ENCODE measurements at places on chromosomes 4 and X.

DNA sequence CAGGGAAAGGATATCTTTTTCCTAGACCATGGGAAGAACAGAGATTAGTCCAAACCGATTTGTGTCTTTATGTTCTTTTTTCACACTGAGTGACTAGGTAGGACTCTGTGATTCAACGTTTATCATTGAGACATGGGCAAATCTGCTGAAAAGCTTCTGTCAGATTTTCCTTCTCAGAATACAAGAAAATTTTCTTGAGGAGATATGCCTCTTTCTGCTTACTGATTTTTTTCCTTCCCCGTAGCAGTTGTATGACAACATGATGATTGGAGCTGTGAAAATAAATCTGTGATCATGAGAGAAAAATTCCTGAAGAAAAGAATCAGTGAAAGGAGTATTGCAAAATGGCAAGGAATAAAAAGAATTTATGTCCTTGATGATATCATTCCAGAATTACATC lies 130.6 kb upstream of the FAT4 start:
- DNase-seq = no peak

- DNase-seq = no peak
Observed at GRCh38 chr4:168279556-168279955, 39.0 kb downstream of the DDX60 start.

- DNase-seq = no peak
Observed at GRCh38 chr4:152106781-152107321, 346.0 kb upstream of the GATB start.

- DNase-seq = no peak
Observed at GRCh38 chrX:13700380-13700779, 11.5 kb downstream of the RAB9A start.

- DNase-seq = no peak
Observed at GRCh38 chrX:9467751-9468150, 2.9 kb downstream of the TBL1X start.

- no peak for DNase-seq
Observed at GRCh38 chr4:53711926-53712325, 120.6 kb upstream of the LNX1 start.

GRCh38 chrX:120021927-120022326 lies 55.6 kb downstream of the RHOXF2B start:
- DNase-seq = no peak

DNA sequence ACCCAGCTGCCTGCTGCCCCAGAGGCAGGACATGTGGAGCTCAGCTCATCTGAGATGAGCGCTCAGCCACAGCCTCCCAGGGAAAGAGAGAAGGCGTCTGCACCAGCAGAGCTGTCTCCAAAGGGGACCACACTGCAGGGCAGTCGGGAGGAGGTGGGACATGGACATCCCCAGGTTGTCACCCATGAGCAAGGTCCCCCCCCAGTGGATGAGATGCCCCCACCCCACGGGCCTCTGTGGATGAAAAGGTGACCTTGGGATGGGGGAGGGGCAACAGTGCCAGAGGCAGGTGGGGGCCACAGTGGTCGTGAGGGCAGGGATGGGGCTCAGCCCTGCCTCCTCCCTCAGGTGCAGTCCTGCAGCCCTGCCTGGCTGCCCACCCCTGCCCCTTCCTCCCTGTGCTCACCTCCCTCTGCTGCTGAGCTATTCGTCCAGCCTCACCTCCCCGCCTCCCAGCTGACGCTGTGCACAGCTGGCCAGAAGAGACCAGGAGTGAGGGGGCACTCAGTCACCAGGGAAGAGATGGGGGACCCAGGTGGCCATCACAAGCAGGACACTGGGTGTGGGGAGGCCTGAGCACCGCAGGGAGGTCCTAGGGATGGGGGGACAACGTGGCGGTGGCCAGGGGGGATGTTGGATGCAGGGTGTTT lies 9.3 kb downstream of the NKX1-1 start:
- no peak for DNase-seq

GRCh38 chr4:118790544-118790943 lies 45.4 kb downstream of the SEC24D start:
- DNase-seq = no peak

DNA sequence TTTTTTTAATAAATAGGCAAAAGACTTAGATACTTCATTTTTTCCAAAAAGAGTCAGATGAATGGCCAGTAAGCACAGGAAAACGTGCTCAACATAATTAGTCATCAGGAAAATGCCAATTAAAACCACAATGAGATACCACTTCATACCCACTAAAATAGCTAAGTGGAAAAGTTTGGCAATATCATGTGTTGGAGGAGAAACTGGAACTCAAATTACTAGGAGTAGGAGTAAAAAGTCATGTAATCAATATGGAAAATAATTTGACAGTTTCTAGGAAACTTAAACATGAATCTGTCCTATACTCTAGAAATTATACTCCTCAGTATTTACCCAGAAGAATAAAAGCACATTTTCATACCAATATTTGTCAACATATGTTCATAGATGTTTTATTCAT lies 449.8 kb downstream of the INPP4B start:
- DNase-seq = no peak

DNA sequence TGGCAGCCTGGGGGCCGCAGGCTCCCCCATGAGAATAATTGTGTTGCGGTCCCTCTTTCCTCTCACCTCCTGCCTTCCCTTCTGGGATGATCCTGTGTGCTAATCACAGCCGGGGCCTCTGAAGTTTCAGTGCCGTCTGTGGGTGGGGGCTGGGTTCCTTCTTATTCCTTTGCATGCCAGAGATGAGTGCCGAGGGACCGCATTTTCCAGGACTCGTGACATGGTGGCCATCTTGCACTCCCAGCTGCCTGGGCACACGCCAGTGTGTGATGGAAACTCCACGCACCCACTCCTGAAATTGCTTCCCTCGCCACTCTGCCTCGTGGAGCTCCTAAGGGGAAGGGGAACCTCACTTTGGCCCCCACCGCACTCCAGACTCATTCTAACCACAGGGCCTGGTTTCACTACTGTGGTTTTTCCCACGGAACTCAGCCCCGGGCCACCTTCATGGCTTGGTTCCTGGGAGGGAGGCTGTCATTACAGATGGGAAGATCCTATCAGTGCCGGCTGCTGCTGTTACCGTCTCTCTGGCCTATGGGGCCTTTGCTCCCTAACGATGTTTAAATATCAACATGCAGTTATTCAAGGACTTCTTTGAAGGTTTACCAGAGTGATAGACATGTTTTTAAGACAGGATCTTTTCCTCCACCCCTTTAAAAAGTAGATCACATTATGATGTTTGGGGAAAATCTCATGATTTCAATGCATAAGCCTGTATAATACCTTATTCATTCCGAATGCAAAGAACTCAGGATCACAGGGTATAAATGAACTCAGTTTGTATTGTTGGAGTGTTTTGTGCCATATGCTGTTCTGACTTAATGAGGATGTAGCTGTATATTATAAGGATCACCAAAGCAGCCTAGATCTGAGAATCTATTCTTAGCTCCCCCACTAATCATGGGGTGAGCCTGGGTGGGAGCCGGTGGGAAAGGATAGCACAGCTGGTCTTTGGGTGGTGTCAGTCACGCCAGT lies 89.6 kb downstream of the SORCS2 start:
- DNase-seq = no peak

GRCh38 chr4:170671171-170671570 lies 581.4 kb upstream of the AADAT start:
- DNase-seq = no peak

GRCh38 chr4:107404591-107405300 lies 315.3 kb downstream of the PAPSS1 start:
- DNase-seq = no peak

DNA sequence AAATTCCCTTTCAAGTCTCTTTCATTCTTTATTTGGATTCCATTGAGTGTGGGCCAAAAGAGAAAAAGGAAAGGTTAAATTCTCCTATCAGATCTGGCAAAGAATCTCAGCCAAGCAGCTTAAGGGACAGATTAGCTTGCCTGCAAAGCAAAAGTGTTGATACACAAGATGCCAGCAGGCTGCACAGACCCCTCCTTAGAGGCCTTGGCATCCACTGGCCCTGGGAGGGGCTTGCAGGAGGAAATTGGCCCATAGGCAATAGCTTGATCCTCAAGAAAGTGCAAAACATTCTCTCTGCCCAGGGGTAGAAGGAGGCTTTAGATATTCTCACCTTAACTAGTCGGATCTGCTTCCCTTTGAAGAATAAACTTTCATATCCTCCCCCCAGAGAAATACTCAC lies 300.4 kb upstream of the CPEB2 start:
- DNase-seq = no peak

- DNase-seq = no peak
Observed at GRCh38 chr4:738781-739280, 33.2 kb downstream of the PCGF3 start.

GRCh38 chr4:24611575-24611974 lies 27.2 kb upstream of the DHX15 start:
- no peak for DNase-seq

DNA sequence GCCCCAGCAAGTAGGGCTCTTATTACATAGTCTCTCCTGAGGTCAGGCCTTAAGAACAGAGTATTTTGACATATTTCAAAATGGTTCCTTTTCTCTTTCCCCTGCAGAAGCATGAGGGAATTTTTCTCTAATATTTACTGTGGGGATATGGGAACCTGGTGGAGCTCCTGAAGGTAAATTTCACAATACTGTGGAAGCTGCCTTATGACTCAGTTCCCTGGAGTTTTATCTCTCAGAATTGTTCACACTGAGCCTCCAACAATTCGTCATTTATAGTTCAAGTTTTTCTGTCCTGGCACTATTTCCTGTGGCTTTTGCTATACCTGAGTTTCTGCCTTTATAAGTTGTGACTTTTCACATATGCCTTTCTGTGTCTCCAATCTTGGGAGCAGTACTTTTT lies 607.2 kb upstream of the NDST4 start:
- no peak for DNase-seq

GRCh38 chr4:26782830-26783202 lies 77.8 kb upstream of the STIM2 start:
- no peak for DNase-seq

DNA sequence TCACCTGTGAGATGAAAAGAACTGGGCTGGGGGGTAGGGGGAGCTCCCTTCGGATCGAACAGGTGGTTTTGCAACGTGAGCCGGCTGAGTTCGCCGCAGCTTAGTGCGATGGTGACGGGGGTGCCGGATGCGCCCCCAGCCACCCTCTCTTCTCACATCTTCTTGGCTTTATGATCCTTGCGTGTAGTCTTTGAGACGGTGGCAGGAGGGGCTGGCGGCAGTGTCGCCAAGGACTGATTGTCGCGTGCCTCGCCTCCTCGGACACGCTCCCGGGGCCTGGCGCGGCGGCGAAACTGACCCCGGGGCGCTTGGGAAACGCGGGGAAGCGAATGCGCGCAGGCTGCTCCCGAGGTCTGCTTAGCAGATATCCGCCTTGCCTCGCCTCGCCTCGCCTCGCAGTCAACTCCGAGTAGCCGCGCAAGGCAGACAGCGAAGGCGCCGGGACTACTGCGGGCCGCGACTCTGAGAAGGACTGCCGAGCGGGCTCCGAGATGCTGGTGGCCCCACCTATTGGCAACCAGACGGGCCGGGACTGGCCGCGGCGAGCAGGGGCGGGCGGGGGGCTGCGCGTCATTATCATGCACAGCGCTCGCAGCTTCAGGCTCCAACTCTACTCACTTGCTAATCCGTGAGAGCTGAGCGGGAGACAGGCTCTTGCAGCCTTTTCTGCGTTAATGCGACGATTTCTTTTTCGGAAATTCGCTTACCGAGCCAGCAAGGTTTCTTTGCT lies 1.5 kb downstream of the GRID2 start:
- no peak for DNase-seq

GRCh38 chr4:2469192-2469984 lies 482 bp downstream of the RNF4 start:
- DNase-seq = peak; percentile 77

DNA sequence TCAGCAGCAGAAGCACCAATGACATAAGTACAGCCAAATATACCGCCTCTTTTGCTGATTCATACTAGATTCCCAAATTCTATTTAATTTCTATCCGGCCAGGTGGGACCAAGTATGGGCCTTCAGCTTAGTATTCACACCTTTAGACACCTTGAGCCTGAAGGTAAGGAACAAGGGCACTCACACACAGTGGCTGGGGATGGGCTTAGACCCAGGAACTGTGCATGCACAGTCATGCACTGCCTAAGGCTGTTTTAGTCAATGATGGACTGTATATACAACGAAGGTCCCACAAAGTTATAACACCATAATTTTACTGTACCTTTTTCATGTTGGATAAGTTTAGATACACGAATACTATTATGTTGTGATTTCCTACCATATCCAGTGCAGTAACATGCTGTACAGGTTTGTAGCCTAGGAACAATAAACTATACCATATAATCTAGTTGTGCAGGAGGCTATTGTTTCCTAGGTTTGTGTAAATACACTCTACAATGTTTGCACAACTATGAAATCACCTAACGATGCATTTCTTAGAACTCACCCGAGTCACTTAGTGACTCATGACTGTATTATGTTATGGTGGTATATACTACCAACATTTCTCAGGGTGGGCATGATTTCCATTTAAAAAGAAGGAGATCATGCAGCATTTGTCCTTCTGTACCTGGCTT lies 9.7 kb upstream of the CLNK start:
- DNase-seq = no peak

DNA sequence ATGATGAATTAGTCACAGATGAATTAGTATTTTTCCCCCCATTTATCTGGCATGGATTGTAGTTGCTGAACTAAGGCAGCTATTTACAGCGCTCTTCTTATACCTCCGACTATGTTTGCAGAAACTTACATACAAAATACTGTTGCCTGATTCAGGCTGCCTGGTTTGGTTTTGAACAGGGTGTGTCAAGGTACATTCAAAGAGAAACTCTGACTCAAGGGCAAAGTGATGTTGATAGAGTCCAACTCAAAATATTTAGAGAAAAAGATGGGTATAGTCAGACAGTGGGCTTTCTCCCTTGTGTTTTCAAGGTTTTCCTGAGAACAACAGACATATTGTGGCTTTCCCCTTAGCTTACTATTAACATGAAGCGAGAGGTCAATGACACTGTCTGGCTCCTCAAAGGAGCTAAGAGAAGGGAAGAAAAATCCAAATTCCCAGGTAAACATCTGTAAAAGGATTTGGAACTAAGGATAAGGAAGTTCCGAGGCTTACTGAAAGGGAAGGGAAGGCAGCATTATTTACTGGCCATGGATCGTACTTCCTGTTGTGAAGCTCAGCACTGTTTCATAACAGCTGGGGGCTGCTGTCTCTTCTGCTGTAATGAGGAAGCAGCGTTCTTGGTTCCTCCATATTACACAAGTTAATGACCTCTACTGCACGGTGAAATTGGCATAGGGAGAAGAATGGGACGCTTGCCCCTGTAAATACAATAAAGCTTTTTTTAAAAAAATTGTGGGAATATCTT lies 30.9 kb downstream of the FAM9C start:
- peak; percentile 37 for DNase-seq

DNA sequence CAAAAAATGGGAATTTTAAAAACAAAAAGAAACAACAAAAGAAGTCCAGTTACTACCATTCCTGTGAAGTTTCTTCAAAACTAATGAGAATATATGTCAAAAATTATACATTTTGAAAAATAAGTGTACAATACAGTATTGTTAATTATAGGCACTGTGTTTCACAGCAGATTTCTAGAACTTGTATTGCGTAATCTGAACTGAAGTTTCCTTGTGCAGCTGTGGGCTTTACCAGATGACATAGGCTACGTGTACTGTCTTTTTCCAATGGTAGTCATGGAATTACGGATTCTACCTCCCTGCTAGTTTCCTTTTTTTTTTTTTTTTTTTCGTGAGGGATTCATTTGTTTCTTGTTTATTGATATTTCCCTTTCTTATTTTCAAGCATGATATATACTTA lies 113.8 kb upstream of the GABRA2 start:
- DNase-seq = no peak

- no peak for DNase-seq
Observed at GRCh38 chrX:110004731-110005369, 1.9 kb downstream of the TMEM164 start.

Measured in CD4-positive, alpha-beta T cell treated with Interleukin-12 subunit alpha and Interleukin-12 subunit beta, for 1 hour (primary cell).